ENCODE measurements at places on chromosomes 11 and 22.
A peak's percentile ranks its signal among the peaks of the same experiment; 100 is the strongest.

DNA sequence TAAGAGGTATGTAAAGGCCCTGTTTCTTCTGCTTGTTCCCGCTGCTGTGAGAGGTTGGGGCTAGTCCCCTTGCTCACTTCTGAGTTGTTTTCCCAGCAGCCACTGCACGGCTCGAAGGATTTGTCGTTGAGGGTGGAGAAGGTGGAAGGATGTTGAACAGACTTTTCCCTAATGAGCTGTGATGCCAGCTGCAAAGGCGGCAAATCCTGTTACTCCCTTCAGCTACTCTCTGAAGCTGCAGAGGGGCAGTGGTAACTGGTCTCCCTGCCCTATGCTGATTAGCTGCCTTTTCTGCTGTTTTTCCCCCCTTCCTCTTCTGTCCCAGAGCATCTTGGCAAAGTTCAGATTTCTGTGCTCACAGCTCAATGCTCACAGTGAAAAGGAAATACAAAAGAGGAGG is 90.4 kb upstream of the SLC25A18 start:
- no peak for DNase-seq

GRCh38 chr22:18929459-18929858 is 6.6 kb downstream of the PRODH start:
- DNase-seq = no peak

GRCh38 chr22:39622881-39623367 is 52.4 kb downstream of the CACNA1I start:
- peak; percentile 10 for DNase-seq

DNA sequence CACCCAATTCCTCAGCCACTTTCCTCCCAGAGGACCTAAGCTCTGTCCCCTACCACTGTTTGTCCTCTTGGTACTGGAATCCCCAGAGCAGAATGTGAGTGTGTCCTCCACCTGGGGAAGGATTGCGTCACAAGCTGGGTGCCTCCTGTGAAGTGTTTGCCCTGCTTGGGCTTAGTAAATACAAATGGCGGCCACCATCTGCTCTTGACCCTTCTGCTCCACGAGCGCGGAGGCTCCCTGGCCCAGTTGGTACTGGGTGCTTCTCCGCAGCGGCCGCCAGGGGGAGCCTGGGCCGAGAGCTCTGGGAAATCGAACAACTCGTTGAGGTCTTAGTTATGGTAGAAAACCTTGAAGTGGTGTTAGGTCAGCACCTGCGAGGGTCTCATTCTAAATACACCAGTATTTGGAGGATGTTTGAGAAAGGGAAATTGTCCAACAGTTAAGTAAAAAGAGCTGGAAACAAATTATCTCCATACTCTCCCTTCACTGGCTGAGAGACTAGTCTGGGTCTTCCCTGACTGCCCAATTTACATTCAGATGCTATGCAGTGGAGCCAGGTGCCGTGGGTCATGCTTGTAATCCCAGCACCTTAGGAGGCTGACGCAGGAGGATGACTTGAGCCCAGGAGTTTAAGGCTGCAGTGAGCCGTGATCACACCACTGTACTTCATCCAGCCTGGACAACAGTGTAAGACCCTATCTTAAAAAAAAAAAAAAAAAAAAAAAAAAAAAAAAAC is 74.6 kb upstream of the TEAD1 start:
- no peak for DNase-seq

- DNase-seq = no peak
These were observed 1.6 kb upstream of the TH start for GRCh38 chr11:2173150-2173693.

DNA sequence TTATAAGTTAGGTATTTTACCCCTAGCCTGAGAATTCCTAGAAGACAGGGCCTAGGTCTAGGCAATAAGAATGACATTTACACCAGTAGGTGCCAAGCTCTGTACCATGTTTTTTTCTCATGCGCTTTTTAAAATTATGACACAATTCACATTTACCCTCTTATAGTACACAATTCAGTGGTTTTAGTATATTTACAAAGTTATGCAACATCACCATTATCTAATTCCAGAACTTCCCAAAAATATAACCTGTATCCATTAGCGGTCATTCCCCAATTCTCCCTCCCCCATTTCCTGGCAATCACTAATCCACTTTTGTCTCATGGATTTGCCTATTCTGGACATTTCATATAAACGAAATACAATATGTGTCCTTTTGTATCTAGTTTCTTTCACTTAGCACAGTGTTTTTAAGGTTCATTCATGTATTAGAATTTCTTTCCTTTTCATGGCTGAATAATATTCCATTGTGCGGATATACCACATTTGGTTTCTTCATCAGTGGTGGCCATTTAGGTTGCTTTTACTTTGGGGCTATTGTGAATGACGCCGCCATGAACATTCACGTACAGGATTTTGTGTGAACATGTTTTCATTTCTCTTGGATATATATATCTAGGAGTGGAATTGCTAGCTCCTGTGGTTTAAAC is 92.4 kb downstream of the MICAL2 start:
- no peak for DNase-seq

DNA sequence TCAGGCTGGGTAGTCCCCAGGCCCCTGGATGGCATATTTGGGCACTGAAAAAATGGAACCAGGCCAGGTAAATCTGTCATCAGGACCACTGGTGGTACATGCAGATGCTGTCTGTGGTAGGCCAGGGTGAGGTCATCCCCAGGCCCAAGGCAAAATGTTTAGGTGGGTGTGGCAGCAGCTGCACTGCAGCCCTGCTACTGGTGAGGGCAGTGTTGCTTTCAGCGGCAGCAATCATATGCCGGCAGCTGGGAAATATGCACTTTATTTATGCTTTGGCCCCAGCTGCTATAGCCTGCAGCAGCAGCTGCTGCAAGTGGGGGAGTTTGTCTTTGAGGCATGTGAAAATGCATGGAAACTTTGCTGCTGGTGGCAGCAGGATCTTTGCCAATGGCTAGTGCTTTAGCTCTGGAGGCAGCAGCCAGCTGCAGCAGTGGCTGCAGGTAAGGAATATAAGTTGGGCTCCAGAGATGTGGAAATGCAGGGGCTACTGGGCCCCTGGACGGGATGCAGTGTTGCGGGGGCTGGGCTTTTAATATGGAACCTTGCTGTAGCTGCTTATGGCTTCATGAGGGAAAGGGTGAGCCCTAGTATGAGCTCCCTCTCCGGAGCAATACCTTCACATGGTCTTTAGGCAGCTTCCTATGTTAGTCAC is 365.7 kb upstream of the CADM1 start:
- peak; percentile 47 for DNase-seq

GRCh38 chr11:75400146-75400865 is 988 bp downstream of the RPS3 start:
- no peak for DNase-seq

DNA sequence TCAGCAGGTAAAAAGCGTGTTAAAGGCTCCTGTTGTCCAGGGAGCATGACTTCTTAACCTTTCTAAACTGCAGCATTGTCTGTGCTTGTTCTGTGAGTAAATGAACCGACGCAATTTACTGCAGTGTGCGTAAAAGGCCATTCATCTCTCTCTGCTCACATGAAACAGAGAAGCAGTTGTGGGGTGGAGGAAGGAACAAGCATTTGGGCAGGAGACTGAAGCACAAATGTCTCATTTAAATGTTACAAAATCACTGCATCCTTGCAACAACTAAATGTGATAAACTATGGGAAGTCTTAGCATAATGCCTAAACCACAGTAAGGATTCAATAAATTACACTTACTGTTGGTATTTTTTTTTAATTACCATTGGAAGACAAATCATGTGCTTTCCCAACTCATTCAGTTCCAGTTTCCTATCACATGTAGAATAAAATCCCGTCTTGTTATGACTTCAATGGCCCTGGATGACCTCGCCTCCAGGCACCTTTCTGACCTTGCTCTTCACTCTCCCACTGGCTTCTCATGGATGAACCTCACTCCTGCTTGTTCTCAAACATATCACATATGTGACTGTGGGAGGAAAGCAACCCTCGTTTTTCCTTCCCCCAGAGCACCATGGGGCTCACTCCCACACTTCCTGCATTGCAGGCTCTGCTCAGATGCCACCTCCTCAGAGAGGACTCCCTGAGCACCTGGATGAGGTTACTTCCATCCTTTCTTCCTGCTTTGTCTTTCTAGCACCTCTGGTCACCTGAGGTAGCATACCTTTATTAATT is 21.6 kb upstream of the RFPL2 start:
- DNase-seq = no peak

- DNase-seq = no peak
These were observed 184.4 kb downstream of the CHST1 start for GRCh38 chr11:45481026-45481425.

DNA sequence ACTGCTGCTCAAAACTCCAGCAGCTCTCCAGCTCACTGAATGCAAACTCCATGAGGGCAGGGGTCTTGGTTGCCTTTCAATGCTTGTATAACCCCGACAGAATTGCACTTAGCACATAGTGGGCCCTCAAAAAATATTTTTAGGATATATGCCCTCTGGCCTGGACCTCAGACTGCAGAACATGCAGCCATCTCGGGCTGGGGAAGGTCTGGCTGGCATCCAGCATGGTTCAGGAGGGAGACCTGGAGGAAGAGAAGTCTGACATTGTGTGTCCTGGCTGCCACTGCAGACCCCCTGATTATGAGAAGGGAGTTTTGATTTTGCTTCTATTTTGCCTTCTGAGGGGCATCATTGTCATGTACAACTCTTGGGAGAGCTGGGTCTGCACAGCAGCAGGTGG is 109.5 kb upstream of the PARVA start:
- no peak for DNase-seq

- peak; percentile 40 for DNase-seq
These were observed 534.3 kb downstream of the ETS1 start for GRCh38 chr11:128052912-128053641.

GRCh38 chr11:20251496-20251895 is 91.2 kb upstream of the DBX1 start:
- no peak for DNase-seq
